ENCODE measurements at places on chromosomes 2 and 18. TPM values are rescaled to one million over a fixed set of nuclear protein-coding genes. Genes with fewer than 3 reads are reported as not detected.

The ANKRD30B gene
- polyA plus RNA-seq = not detected

The DNAH6 gene
- polyA plus RNA-seq = 0.22 TPM

The COPS9 gene
- 308 TPM for polyA plus RNA-seq

The MEP1B gene
- polyA plus RNA-seq = not detected

The FAHD2B gene
- 25.2 TPM for polyA plus RNA-seq

The GTF2A1L gene
- not detected for polyA plus RNA-seq

The MAP3K19 gene
- not detected for polyA plus RNA-seq

The ECEL1 gene
- not detected for polyA plus RNA-seq

The G6PC2 gene
- polyA plus RNA-seq = not detected

The ZAP70 gene
- 140 TPM for polyA plus RNA-seq

The TACR1 gene
- polyA plus RNA-seq = 0.11 TPM

DNA sequence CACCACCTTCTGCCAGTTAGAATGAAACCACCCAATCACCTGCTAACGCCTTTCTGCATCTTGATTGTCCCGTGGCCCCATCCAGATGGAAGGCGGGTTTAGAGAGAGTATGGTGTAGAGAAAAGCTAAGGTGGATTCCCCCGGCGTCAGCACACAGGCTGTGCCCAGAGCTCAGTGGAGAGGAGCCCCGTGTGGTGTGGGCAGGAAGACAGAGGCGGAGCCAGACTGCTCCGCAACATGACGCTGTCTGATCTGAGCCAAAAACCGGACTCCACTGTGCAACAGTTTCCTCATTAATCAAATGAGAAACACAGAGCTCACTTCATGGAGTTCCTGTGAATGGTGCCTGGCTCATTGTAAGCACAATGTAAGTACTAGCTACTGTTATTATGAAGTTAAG lies 448.1 kb upstream of the SMIM21 start:
- H3K36me3 ChIP-seq = no peaks in the 10 kb centered on the region
- no peak for DNase-seq
- no peak overlapping the region for H3K27ac ChIP-seq
- H3K4me3 ChIP-seq = no peak overlapping the region
- no peaks in the 10 kb centered on the region for H3K27me3 ChIP-seq

DNA sequence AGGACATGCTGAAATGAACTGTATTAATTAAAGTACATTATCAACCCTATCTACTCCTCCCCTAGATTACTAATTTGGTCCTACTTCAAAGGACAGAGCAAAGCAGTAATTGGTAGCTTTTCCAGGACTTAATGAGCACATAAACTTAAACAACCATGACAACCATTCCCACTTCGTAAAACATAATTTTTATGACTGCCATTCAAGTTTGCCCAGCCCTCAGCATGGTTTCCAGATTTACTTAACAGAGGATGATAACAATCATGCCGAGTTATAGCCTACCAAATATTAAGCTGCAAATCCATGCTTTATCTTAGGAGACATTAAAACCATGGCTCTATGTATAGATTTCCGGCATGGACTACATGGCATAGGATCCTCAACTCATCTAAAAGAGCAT lies 401.1 kb upstream of the CHAC2 start:
- H3K4me3 ChIP-seq = no peak overlapping the region
- DNase-seq = no peak
- no peaks in the 10 kb centered on the region for H3K4me1 ChIP-seq
- H3K27me3 ChIP-seq = no peaks in the 10 kb centered on the region
- H3K36me3 ChIP-seq = no peaks in the 10 kb centered on the region

- H3K4me1 ChIP-seq = no peaks in the 10 kb centered on the region
- no peak for DNase-seq
- no peaks in the 10 kb centered on the region for H3K27me3 ChIP-seq
- no peaks in the 10 kb centered on the region for H3K36me3 ChIP-seq
- H3K27ac ChIP-seq = no peak overlapping the region
- no peak overlapping the region for H3K4me3 ChIP-seq
Measured at GRCh38 chr18:58856881-58857280, 7.8 kb upstream of the ZNF532 start.

GRCh38 chr2:235964787-235965390 lies 203.3 kb downstream of the GBX2 start:
- H3K27ac ChIP-seq = no peak overlapping the region
- H3K36me3 ChIP-seq = no peaks in the 10 kb centered on the region
- no peaks in the 10 kb centered on the region for H3K4me1 ChIP-seq
- no peak for DNase-seq
- H3K27me3 ChIP-seq = no peaks in the 10 kb centered on the region

- no peaks in the 10 kb centered on the region for H3K27me3 ChIP-seq
- H3K4me3 ChIP-seq = no peak within 1 kb of the TSS
- no peaks in the 10 kb centered on the region for H3K4me1 ChIP-seq
- peak; percentile 56 for DNase-seq
- H3K36me3 ChIP-seq = no peaks in the 10 kb centered on the region
Measured at GRCh38 chr18:26133652-26134051, at the start of gene PSMA8. PSMA8 (plus strand) TSS chr18:26133869; CDS start chr18:26133966, 97 bp downstream.

DNA sequence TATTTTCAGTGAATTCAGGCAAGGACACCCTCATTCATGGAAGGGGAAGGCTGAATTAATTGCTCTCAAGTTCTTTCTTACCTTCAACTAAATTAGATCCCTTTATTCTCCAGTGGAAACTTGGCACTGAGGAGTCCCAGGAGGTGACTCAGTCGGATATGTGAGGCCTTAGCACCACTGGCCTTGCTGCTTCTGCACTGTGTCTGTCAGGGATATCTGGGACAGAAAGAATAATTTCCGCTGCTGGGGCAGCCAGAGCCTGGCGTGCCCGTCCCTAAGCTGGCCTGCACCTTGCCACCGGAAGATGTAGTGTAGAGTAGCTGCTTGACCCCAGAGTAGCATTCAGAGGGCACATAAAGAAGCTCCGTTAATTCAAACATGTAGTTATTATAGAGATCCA lies 53.4 kb downstream of the LIMS1 start:
- peaks cover 3% of the 10 kb centered on the region for H3K4me1 ChIP-seq
- no peaks in the 10 kb centered on the region for H3K36me3 ChIP-seq
- H3K4me3 ChIP-seq = no peak overlapping the region
- H3K27ac ChIP-seq = no peak overlapping the region

- DNase-seq = no peak
- no peak overlapping the region for H3K4me3 ChIP-seq
- H3K27ac ChIP-seq = no peak overlapping the region
- no peaks in the 10 kb centered on the region for H3K4me1 ChIP-seq
- H3K27me3 ChIP-seq = no peaks in the 10 kb centered on the region
Measured at GRCh38 chr2:99554238-99554637, 64.4 kb upstream of the REV1 start.

DNA sequence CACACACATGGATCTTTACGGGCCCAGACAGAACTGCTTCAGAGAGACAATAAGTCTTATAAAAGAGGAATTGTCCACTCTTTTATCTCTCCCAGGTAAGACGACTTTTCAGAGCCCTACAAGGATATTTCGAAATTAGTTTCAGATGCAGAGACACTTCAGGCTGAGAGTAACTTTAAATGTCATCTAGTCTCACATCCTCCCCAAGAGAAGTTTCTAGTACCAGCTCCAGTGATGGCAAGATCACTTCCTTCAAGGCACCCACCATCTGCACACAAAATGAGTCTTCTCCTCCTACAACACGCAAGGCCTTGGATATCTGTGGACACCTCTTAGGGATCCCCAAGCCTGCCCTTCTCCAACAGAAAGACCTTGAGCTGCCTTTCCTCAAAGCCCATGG lies 39.0 kb upstream of the KLHL29 start:
- H3K27me3 ChIP-seq = no peaks in the 10 kb centered on the region
- no peak overlapping the region for H3K4me3 ChIP-seq
- no peaks in the 10 kb centered on the region for H3K36me3 ChIP-seq
- DNase-seq = no peak
- H3K4me1 ChIP-seq = no peaks in the 10 kb centered on the region
- no peak overlapping the region for H3K27ac ChIP-seq

GRCh38 chr2:127674241-127675209 lies 805 bp downstream of the LIMS2 start:
- H3K27me3 ChIP-seq = peaks cover 10% of the 10 kb centered on the region
- H3K36me3 ChIP-seq = no peaks in the 10 kb centered on the region
- H3K4me1 ChIP-seq = peaks cover 4% of the 10 kb centered on the region
- H3K27ac ChIP-seq = no peak overlapping the region
- H3K4me3 ChIP-seq = no peak overlapping the region

GRCh38 chr2:64652231-64653108 lies 1.2 kb downstream of the SERTAD2 start:
- peak overlapping the region; percentile 53 for H3K4me3 ChIP-seq
- H3K27ac ChIP-seq = peak overlapping the region; percentile 83
- peaks cover 56% of the 10 kb centered on the region for H3K4me1 ChIP-seq
- no peak for DNase-seq
- no peaks in the 10 kb centered on the region for H3K27me3 ChIP-seq
- H3K36me3 ChIP-seq = no peaks in the 10 kb centered on the region

DNA sequence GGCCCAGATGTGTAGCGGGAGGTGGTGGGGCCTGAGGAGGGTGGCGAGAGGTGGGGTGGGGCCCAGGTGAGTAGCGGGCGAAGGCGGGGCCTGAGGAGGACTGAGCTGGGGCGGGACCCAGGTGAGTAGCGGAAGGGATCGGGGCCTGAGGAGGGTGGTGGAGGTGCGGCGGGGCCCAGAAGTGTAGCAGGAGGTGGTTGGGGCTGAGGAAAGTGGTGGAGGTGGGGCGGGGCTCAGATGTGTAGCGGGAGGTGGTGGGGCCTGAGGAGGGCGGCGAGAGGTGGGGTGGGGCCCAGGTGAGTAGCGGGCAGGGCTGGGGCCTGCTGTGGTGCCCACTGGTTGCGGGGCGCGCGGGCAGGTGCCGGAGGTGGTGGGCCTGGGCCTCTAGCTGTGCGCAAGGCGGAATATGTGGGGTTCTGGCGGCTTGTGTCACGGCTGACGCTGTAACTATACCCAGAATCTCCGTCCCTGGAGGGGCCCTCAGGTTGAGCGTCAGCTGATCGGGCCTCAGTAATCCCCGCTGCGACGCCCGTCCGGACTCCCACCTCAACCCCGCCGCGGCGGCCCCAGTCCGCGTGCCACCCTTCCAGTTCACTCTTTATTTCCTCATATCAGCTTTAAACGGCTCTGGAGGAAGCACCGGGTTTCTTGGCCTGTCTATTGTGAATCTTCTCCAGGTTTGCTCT lies 866 bp upstream of the SF3B6 start:
- no peak for DNase-seq
- H3K36me3 ChIP-seq = peaks cover 9% of the 10 kb centered on the region
- H3K27ac ChIP-seq = peak overlapping the region; percentile 89
- peak overlapping the region; percentile 34 for H3K4me3 ChIP-seq

- H3K4me3 ChIP-seq = no peak overlapping the region
- DNase-seq = no peak
- peaks cover 46% of the 10 kb centered on the region for H3K36me3 ChIP-seq
- H3K27me3 ChIP-seq = no peaks in the 10 kb centered on the region
- peaks cover 51% of the 10 kb centered on the region for H3K4me1 ChIP-seq
Measured at GRCh38 chr18:24071029-24071428, 56.5 kb downstream of the TTC39C start.

- no peak overlapping the region for H3K4me3 ChIP-seq
Measured at GRCh38 chr2:120969613-120970355, 234.1 kb downstream of the GLI2 start.

- no peaks in the 10 kb centered on the region for H3K27me3 ChIP-seq
- DNase-seq = no peak
- H3K36me3 ChIP-seq = no peaks in the 10 kb centered on the region
- H3K4me1 ChIP-seq = no peaks in the 10 kb centered on the region
- H3K4me3 ChIP-seq = no peak overlapping the region
Measured at GRCh38 chr2:129778584-129778877, 200.9 kb upstream of the RAB6C start.

GRCh38 chr2:50648041-50648700 lies 383.8 kb downstream of the NRXN1 start:
- no peak overlapping the region for H3K4me3 ChIP-seq
- H3K4me1 ChIP-seq = no peaks in the 10 kb centered on the region
- DNase-seq = no peak
- H3K27me3 ChIP-seq = no peaks in the 10 kb centered on the region

- no peaks in the 10 kb centered on the region for H3K27me3 ChIP-seq
- no peaks in the 10 kb centered on the region for H3K4me1 ChIP-seq
- no peaks in the 10 kb centered on the region for H3K36me3 ChIP-seq
- H3K27ac ChIP-seq = no peak overlapping the region
- H3K4me3 ChIP-seq = no peak overlapping the region
Measured at GRCh38 chr18:57234346-57234745, 87.5 kb downstream of the BOD1L2 start.

GRCh38 chr2:105188343-105188742 lies 53.2 kb upstream of the GPR45 start:
- no peak overlapping the region for H3K4me3 ChIP-seq
- H3K27ac ChIP-seq = no peak overlapping the region
- DNase-seq = no peak
- H3K4me1 ChIP-seq = no peaks in the 10 kb centered on the region

DNA sequence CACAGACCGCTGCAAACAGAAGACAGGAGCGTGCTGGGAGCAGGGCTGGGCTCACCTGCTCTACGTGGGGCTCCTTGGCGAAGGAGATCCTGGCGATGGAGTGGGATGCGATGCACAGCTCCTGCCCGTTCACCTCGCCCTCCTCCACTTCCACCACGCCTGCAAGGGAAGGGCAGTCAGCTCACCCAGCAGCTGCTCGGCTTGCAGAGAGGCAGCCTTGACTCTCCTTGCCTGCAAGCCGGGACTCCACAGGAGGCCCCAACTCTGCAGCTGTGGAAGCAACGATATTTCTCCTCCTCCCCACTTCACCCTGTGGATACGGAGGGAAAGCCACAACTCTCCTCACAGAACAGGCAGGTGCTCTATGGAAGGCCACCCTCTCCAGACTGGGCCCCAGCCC lies 35.1 kb downstream of the THAP4 start:
- H3K36me3 ChIP-seq = peaks cover 11% of the 10 kb centered on the region
- no peak overlapping the region for H3K27ac ChIP-seq
- no peak for DNase-seq
- no peaks in the 10 kb centered on the region for H3K27me3 ChIP-seq
- no peaks in the 10 kb centered on the region for H3K4me1 ChIP-seq

DNA sequence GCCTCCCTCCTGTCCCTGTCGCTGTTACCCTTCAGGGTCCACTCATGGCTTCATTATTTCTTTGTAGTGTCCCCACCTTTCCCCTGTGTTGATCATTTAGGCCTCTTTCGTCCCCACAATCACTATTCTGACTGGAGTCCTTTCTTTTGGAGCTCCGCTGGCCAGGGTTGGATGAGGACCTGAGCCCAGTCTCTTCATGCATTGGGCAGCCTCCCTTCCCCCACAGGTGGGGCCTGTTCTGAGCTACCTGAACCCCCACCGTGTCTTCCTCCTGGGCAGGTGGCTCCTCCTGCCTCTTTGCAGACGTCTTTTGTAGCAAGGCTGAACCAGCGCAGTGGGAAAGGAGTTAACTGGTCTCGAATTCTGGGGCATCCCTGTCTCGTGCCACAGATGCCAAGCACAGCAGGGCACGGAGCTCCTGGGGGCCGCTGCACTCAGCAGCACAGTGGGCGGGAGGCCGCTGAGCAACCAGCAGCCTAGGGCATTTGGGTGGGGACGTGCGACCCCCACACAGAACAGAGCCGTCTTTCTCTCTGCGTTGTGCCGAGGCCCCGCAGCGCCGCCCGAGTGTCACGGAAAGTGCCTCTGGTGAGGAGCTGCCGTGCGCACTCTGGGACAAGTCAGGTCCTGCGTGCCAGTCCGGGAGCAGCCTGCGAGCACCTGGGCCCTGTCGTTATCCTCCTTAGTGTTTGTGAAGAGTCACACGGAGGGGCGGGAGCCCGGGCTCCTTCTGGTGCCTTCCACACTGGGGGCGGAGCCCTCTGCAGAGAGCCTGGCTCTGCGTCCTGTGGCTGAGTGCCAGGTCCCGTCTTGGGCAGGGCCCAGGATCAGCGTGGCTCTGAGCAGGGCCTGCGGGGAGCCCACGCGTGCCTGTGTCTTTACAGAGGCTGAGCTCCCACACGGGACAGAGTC lies 130.1 kb downstream of the NFATC1 start:
- DNase-seq = no peak
- peaks cover 15% of the 10 kb centered on the region for H3K36me3 ChIP-seq
- H3K27me3 ChIP-seq = no peaks in the 10 kb centered on the region
- peaks cover 45% of the 10 kb centered on the region for H3K4me1 ChIP-seq
